Esophagus mucosa (tissue), 1 donor: ENCODE measurements at places on chromosomes 13 and 19. TPM values are rescaled to one million over a fixed set of nuclear protein-coding genes. Genes with fewer than 3 reads are reported as not detected.

Gene CBY2
- total RNA-seq, result 0.32 TPM

Gene ZNF226
- 12.4 TPM for total RNA-seq

Gene LACC1
- total RNA-seq, result 5.8 TPM

Gene ZNF284
- 0.36 TPM for total RNA-seq

Gene ZNF665
- 0.56 TPM for total RNA-seq

Gene COL4A2
- 30.8 TPM for total RNA-seq

DNA sequence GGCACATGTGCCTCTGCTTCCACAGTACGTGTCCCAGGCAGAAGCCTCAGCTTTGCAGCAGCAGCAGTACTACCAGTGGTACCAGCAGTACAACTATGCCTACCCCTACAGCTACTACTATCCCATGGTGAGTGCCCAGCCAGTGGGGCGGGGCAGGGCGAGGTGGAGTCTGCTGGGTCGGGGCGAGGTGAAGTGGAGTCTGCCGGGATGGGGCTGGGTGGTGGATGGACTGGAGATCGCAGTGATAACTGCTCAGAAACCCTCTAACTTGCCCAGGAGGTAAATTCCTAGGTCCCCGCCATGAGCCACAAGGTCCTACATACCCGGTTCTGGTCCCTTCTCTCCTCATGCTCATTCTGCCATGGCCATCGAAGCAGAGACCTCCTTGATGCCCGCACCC lies 3.6 kb downstream of the LENG8 start:
- ATAC-seq, result no peak

GRCh38 chr19:44608391-44608821 lies 5.0 kb upstream of the IGSF23 start:
- no peak for ATAC-seq

- ATAC-seq, result no peak
These were observed 1.6 kb upstream of the POU4F1 start for GRCh38 chr13:78604782-78605611.

GRCh38 chr13:95505265-95505664 lies 47.3 kb upstream of the CLDN10 start:
- ATAC-seq, result no peak

DNA sequence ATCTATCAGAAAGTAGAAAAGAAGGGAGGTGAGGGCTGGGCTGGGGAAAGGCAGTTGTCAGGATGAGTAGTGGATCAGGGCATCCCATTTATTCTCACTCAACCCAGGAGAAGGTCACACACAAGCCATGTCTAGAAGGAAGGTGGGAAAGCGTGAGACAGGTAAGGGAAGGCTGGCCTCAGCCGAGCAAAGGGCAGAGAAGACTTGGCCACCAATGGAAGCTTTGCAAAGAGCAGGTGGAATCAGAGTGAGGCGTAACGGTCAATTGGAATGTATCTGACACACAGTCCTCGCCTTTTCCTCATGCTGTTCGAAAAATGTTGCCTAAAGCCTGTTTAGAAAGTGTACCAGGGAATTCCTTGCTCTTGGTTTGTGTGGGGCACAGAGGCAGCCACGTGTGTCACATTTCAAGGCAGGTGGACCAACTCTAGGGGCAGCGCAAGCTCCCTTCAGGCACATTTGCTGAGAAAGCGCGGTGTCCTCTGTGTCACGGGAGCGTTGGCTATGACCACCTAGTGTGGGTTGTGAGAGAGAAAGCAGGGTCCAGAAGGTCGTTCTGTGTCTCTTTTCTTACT lies 118.8 kb upstream of the SPATA13 start:
- ATAC-seq, result no peak

DNA sequence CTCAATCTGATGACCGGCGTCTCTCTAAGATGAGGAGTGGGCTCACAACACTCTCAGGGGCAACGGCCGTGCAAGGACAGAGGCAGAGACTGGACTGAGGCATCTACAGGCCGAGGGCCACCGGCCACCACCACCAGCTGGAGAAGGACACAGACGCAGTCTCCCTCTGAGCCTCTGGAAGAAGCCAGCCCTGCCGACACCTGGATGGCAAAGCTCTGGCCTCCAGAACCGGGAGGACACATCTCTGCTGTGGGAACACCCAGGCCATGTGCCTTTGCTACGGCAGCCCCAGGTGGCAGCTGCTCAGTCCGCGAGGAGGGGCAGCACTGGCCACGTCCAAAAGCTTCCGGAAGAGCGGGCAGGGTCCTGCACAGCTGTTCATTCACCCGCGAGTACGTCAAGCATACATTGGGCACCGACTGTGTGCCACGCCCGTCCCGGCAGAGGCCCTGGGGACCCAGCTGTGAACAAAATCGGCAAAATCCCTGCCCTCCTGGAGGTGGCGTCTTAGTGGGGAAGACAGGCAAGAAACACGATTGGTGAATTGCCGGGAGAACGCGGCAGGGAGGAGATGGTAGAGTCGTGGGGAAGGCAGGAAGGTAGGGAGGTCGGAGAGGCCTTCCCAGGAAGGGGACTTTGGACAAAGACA lies 17.1 kb downstream of the C2CD4C start:
- no peak for ATAC-seq

DNA sequence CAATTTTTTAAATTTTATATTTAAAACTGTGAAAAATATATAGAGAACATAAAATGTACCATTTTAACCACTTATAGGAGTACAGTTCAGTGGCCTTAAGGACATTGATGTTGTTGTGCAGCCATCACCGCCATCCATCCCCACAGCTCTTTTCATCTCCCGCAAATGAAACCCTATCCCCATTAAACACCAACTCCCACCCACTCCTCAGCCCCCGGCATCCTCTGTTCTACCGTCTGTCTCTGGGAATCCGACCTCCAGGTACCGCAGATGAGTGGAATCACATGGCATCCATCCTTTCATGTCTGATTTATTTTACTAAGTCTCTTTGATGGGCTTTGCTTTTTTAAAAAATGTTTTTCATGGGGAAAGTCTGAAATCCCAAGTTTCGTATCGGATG lies 23.8 kb upstream of the SMIM17 start:
- ATAC-seq, result no peak

- ATAC-seq, result no peak
These were observed 158.1 kb downstream of the KATNAL1 start for GRCh38 chr13:30149248-30149647.

DNA sequence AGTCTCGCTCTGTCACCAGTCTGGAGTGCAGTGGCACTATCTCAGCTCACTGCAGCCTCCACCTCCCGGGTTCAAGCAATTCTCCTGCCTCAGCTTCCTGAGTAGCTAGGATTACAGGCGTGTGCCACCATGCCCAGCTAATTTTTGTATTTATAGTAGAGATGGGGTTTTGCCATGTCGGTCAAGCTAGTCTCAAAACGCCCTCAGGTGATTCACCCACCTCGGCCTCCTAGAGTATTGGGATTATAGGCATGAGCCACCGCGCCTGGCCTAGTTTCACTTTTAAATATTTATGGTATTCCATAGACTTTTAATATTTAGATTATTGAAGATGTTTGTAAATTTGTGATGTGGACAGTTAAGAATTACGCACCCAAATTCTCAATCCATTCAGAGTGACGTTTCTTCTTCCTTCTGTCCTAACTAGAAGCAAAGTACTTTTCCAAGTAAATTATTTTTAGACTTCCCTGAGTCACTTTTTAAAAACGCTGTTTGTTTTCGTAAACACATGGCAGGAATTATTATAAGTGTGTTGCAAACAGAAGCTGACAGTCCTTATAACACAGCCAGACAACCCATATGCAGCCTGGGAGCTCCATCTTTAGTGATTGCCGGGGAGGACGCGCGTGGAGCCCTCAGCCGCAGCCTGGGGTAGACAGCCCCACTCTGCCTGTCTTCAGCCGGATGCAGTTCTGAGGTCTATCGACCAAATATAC lies 131.7 kb downstream of the ATP11A start:
- no peak for ATAC-seq

DNA sequence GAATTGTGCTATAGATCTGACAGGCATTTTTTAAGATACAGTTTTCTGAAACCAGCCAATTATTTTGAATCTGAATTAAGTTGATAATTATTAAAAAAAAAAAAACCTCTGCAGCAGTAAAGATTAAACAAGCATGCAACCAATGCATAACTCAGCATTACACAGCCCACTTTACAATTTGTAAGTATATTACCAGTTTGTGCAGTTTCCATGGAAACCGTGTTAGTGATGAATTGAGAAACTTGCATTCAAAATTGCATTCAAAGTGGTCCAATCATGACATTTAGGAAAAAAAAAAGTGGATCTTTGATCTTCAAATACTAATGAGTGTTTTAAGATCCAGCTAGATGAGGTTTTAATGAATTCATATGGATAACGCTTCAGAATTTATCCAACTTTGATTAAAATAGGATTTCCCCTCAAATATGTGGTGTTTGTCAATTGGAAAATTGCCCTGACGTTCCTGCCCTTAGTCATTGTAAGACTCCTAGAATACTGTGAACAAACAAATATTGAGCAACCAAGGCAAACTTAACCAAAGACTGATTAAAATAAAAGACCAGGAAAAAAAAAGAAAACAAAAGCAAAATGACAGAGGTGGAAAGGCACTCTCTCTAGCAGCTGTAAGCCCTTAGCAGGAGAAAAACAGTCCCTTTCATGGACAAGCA lies 314.8 kb upstream of the MAB21L1 start:
- ATAC-seq, result no peak

GRCh38 chr13:28654276-28654675 lies 4.7 kb upstream of the POMP start:
- no peak for ATAC-seq

- ATAC-seq, result no peak
These were observed 254.6 kb downstream of the COG6 start for GRCh38 chr13:39910041-39910440.

- peak; percentile 15 for ATAC-seq
These were observed 15.1 kb downstream of the MEF2B start for GRCh38 chr19:19154768-19155494.

DNA sequence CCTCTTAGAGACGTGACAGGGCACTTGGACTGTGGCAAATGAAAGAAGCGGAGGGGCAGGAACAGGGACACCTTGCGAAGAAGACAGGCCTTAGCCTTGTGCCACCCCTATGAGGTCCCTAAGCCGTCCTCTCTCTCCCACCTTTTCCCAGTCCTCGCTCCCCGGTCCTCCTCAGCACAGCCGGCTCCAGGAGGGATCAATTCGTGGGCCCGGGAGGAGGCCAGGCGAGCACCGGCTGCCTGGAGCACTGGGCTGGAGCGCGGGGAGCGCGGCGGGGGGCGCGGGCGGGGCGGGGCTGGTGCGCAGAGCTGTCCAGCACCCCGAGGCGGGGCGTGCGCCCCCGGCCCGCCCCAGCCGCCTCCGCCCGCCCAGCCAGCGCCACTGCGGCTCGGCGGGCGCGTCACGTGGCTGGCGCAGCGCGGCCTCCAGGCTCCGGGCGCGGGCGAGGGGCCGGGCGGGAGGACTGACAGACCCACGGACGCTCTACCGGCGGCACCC lies at the start of gene LRP3:
Gene LRP3, plus strand, starts transcription at position 466 of the 498 bp plus-strand sequence. CDS start 456 bp downstream, outside the sequence.
- peak; percentile 33 for ATAC-seq

DNA sequence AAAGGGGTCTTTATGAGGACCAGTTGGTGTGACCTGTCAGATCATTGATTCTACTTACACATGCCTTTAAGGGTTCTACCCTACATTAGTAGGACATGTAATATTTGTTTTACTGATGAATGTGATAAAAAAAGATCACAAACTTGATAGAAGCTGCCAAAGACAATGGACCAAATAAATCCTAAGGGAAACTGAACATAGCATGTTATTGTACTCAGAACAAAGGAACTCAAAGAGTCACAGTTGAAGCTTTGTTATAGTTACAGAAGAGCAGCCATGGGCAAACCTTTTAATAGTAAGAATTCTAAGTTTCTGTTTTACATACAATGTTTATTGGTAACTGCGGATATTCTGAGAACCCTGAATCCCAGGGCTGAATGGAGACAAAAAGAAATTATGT lies 780.1 kb downstream of the SLITRK6 start:
- ATAC-seq, result no peak

DNA sequence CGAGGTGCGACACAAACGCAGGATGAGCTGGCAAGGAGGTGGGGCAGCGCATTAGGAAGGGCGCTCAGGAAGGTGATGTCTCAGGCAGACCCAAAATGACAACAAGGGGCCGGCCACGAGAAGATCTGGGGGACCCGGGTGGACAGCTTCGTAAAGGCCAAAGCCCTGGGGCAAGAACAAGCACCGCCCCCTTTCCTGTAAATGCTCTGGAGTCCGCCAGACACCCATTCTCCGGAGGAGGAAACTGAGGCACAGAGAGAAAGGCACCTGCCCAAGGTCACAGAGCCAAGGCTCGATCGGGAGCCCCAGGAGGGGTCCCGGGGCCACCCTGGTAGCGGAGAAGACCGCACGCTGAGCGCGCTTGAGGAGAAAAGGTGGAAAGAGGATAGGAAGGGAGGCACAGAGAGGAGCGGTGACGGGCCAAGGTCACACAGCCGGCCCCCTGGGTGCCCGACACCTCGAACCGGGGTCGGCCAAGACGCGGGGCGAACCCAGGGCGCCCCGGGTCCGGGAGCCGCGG lies 571 bp downstream of the SAFB2 start:
- ATAC-seq, result no peak

DNA sequence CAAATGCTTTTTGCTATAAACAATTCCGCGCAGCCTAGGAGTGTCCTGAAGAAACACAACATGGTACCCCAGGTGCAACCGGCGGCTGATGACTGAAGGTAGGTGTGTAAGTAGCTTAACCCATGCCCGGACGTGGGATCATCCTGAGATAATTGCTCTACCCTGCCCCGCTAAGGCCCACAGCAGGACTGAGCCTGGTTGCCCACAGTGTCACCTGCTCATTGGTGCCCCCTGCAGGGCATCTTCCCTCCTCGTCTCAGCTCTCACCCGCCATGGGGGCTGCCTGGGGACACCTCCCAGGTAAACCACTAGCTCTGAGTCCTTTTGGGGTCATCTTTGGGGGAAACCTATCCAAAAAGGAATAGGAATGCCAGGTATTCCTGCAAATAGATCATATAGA lies 22.3 kb downstream of the TMEM161A start:
- peak; percentile 13 for ATAC-seq

DNA sequence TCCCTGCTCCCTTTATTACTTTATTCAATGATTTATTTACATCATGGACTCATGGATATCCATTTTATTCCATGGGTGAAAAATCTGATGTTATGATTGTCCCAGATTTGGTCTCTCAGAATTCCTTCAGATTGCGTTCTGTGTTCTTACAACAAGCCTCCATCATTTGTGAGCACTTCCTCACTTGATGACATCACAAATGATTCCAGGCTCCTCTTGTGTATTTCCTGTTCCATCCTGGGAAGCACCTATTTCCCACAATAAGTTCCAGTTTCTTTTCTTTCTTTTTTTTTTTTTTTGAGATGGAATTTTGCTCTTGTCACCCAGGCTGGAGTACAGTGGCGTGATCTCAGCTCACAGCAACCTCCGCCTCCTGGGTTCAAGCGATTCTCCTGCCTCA lies 6.7 kb downstream of the ACP7 start:
- ATAC-seq, result no peak
